ENCODE measurements at places on chromosomes 2 and 18.

DNA sequence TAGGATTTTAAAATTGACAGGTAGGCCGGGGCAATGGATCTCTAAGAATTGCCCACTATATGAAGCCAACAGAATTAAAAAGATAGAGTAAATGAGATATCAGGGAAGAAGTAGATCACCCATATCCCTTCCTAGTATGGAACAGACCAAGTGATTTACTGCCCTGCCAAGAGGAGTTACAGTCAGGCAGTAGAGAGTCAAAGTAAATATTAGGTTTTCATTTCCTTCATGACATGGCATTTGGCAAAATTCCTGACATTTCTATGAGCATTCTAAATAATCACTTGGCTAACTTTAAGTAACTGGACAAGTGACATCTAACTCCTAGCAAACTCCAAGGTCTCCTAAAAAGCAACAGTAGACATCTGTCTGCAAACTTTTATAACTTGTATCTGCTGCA lies 33.5 kb downstream of the GALNT5 start:
- no peak for DNase-seq

- no peak for DNase-seq
Measured at GRCh38 chr2:174553811-174554493, 43.7 kb downstream of the WIPF1 start.

- DNase-seq: no peak
Measured at GRCh38 chr2:112692495-112692911, 28.3 kb upstream of the NT5DC4 start.

GRCh38 chr18:27278131-27278530 lies 93.0 kb upstream of the CHST9 start:
- DNase-seq: no peak

DNA sequence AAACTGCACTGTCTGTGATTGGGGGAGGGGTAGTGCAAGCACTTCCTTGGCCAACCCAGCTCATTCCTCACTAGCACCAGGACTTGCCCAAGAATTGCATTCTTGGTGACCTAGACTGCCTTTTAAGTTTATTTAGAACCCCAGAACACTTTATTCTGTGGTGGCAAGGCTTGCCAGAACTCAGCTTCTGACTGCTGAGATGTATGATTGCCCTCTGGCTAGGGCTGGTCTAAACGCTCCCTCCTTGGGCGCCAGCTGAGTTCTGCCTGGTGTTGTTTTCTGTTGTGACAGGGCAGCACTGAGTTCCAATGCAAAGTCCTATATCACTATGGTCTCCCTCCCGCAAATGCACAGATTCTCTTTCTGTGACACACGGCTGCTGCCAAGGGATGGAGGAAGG lies 247.7 kb downstream of the ZNF385B start:
- no peak for DNase-seq

DNA sequence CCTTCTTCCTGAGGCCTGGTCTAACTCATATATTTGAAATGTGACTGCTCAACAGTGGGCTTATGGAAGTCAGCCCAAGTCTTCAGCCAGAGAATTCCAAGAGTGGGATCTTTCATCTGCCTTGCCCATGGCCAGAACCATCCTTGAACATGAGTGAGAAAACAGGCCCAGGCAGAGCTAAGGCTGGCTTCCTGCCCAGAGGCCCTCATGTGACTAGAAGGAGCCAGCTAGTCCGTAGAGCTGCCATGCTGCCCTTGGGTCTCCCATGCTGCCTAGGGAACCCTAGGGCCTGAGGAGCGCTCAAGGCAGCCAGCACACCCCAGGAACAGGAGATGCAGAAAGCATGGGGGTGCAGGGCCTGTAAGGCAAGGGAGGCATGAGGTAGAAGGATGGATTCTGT lies 203.6 kb downstream of the FHOD3 start:
- DNase-seq: no peak

DNA sequence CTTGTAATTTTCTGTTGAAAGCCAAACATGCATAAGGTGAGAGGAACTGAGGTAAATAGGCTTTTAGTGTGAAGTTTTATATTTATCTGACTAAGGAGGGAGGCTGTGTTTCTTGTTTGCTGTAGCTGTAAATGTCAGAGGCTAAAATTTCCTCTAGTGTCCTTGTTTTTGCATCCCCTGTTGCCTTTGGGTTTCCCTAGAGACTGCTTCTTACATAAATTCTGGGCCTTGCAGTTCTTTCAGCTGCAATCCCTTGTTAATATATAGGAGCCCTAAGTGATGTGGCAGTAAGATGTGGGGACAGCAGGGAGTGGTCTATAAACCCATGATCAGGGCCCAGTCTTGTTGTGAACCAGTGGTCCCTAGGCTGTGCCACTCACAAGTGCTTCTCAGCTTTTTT lies 7.5 kb upstream of the IMP4 start:
- DNase-seq: no peak

DNA sequence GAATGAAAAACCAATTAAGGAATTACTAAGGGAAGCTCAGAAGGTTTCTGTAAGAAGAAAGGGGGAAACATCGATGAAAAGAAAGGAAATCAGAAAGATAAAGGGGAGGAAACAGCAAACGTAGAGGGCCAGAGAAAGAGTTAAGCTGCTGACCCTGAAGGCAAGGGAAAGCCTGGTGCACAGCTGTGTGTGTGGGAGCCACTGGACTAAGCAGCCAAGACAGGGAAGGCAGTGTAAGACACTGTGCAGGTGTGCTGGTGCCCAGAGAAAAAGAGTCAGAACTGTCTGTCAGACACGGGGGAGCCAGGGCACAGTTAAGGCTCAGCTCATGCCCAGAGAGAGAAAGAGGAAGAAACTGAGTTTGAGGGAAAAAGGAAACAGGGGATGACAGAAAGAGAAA lies 104.0 kb downstream of the HIBCH start:
- no peak for DNase-seq

- DNase-seq: no peak
Measured at GRCh38 chr2:219073413-219074129, 12.8 kb upstream of the IHH start.

- DNase-seq: no peak
Measured at GRCh38 chr2:274503-274902, 9.8 kb downstream of the ACP1 start.

GRCh38 chr2:190272457-190272842 lies 47.2 kb downstream of the HIBCH start:
- no peak for DNase-seq

GRCh38 chr2:189631849-189632248 lies 29.4 kb upstream of the ASNSD1 start:
- DNase-seq: no peak

GRCh38 chr2:176435729-176436128 lies 166.5 kb downstream of the MTX2 start:
- no peak for DNase-seq

GRCh38 chr2:63764630-63765029 lies 77.1 kb upstream of the UGP2 start:
- no peak for DNase-seq

DNA sequence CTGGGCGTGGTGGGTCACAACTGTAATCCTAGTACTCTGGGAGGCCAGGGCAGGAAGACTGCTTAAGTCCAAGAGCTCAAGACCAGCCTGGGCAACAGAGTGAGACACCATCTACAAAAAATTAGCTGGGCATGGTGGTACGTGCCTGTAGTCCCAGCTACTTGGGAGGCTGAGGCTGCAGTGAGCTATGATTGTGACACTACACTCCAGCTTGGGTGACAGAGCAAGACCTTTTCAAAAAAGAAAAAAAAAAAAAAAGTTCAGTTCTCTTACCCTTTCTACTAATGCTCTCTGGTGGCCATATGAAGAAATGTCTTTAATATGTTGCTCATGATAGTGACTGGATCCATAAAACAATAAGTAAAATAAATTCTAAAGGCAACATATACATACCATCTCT lies 14.9 kb downstream of the TYW5 start:
- no peak for DNase-seq

GRCh38 chr2:120402067-120402433 lies 56.1 kb downstream of the INHBB start:
- DNase-seq: no peak

DNA sequence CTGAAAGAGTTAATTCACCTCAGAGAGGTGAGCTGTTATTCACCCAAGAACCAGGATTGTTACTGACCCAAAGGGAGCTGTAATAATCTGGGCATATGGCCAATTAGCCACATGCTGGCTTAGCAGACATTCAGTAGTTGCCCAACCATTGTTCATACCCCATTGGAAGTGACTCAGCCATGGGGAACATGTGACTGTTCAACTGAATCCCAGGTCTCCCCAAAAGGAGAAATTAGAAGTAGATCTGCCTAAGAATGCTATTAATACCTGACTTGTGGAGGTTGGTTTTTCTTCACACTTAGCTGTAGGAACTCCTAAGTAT lies 272.6 kb upstream of the UBE2E3 start:
- DNase-seq: no peak

DNA sequence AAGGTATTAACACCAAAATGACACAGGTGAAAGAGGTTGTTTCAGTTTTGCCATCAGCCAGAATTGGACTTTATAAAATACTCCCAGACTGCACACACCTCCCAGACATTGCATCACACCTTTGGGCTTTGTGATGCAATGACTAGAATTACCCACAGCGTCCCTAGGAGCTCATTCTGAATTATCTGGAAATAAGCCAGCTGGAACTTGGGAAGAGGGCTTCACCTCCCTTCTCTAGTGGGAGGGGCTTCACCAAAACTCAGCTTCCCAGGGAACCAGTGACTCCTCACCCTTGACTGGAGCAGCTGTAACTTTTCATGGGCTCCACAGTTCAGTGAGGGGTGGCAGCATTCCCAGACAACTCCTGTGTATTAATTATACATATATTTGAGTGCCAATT lies 83.1 kb upstream of the BZW1 start:
- no peak for DNase-seq

DNA sequence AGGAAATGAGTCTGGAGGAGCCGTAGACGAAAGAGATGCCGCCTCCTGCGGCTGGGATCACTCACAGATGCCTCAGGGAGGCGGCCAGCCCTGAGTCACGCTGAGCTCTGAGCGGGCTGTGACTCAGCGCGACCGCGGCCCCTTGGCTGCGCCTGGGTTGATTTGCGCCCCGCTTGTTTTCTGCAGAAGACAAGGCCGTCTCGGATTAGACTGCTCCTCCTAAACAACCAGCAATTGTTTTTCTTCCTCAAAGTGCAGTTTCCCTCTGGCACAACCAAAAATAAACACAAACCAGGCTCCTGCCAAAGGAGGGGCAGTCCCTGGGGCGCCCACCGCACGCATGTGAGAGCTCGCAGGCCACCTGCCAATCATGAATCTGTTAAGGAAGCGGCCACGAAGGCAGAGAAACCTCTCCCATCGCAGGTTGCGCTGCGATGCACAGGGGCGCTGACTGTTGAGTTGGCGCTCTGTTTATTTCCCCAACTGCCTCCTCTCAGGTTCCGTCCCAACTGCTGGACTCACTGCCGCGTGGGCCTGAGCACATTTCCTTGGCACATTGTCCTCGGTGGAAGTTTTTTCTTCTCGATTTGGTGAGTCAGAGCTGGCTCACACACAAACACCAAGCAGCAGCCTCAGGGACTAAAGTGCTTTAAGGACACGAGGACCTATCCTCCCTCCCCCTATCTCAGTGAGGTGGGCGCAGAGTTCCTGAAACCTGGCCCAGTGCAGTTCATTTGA lies 85.2 kb upstream of the NDUFV2 start:
- peak; percentile 94 for DNase-seq

GRCh38 chr2:82857967-82858366 lies 1601.1 kb downstream of the SUCLG1 start:
- DNase-seq: no peak

DNA sequence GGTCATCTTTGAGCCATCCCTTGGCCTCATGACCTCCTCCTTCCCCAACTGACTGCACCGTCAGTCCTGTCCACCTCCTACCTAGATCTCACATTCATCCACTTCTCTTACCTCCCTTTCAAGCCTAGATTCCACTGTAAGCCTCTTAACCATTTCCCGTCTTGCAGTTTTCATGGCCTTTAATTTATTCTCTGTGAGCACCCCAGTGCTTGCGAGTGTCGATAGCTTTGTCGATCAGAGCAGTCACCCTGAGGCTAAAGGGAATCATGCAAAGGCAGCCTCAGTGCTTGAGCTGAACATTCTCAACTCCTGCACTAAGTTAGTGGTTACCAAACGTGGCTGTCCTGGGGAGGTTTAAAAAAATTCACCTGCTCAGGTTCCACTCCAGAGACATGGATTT lies 14.7 kb downstream of the ARHGAP25 start:
- no peak for DNase-seq

DNA sequence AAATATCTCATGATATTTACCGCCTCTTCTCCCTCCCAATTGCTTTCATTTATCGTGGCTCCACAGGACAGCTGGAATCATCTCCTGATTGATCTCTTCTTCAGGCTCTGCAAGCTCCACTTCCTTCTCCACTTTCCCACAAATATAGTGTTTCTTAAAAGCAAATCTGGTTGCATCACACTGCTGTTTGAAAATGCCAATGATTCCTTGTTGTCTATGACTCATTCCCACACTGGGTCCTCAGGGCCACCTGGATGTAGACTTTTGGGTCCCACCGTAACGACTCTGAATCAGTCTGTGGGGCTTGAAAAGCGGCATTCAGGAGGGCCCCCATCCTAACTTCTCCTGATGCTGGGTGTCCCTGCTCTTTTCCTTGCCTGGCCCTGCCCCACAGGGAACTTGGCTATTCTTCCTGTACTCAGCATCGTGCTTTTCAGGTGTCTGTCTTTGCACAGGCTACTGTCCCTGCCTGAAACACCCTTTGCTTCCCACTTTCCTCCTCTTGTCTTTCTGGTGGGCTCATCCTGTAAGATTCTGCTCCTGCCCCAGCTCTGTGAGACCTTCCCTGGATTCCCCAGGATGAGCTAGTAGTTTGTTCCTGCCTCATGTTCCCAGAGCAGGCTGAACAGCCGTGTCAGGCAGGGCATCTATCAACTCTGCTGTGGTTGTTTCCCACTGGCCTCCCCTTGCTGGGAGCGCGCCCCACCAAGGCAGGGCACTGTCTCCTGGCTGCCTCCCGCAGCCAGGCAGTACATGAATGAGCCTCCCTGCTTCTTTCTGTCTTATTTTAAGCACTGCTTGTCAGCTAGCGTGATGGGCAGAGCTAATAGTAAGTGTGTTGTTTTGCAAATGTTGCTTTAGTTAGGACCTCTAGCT lies 111.9 kb downstream of the KCTD1 start:
- no peak for DNase-seq

DNA sequence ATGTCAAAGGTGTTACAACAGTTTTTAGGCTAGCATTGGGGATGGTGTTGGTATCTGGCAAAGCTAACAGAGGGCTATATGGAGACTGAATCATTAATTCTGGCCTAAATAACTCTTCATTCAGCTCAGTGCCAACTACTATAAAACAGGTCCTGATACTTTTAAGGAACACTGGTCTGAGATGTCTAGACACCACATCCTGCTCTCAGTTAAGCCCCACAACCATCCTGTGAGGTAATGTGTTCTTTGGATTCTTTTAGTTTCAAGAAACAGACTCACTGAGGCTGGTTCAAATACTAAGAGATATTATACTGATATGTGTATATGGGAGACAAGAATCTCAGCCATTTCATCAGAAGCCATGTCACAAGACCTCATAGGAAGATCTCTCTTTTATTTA lies 14.2 kb upstream of the HK2 start:
- no peak for DNase-seq

DNA sequence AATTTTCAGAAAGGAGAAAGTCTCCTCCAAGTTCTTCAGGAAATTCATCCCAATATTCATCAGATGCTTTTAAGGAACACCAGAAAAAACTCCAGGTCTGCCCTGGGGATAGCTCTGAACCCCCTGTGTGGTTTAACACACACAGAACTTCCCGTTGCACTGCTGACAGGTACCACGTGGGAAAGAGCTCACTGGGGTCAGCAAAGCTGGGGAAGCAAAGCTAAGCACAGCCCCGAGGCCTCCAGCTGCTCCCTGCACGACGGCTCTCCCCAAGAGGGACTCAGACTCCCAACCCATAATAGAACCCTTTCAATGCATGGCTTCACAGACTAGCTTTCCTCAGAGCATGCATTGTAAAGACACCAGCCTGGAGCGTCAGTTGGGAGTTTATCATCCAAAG lies 28.0 kb downstream of the ADI1 start:
- peak; percentile 50 for DNase-seq
